ENCODE measurements at places on chromosomes 3 and 15.
A peak's percentile ranks its signal among the peaks of the same experiment; 100 is the strongest.

DNA sequence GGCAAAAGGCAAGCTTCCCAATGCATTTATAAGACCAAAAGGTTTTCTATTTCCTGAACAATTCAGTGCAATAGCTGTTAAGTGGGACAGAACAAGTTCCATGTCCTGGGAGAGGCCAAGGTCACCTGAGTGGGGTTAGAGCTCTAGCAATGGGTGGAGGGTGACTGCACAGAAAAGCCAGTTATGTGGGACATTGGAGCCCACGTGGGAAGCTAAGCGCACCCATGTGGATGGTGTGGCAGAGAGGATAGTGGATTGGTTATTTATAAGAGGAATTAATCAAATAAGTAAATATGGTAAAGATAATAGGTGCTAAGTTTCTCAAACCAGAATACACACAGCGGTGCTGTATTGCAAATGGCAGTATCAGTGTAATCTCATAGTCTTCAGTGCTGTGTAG lies 6.3 kb downstream of the NSMCE3 start:
- DNase-seq = no peak

- DNase-seq = no peak
Measured at GRCh38 chr3:119245778-119246177, 5.1 kb upstream of the B4GALT4 start.

GRCh38 chr3:195041871-195042742 lies 228.9 kb downstream of the XXYLT1 start:
- DNase-seq = no peak

DNA sequence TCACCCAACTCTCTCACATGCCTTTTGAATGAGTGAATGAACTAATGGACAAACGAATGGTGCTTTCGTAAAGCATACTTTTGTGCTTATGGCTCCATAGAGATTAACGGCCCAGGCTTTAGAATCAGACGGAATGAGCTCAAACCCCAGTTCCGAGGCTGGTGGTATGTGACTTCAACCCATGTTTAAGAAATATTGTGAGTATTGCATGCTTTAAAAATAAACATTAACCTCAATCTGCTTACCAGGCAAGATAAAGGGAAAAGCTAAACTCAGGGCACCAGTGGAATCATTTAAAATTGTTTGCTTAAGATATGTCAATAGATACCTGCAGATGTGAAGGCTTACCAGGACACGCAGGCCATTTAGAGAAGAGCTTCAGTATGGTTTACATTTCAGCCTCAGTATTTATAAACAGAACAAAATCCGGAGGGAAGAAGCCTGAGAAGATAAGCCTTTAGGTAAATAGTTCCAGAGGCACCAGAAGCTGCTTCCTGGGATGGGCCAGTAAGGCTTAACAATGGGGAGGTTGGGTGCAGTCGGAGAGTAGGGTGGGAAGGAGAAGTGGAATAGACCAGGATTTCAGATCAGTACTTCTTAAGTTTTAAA lies 186.4 kb downstream of the ADAMTS9 start:
- DNase-seq = no peak

GRCh38 chr15:81183439-81183775 lies 13.3 kb upstream of the IL16 start:
- peak; percentile 69 for DNase-seq

DNA sequence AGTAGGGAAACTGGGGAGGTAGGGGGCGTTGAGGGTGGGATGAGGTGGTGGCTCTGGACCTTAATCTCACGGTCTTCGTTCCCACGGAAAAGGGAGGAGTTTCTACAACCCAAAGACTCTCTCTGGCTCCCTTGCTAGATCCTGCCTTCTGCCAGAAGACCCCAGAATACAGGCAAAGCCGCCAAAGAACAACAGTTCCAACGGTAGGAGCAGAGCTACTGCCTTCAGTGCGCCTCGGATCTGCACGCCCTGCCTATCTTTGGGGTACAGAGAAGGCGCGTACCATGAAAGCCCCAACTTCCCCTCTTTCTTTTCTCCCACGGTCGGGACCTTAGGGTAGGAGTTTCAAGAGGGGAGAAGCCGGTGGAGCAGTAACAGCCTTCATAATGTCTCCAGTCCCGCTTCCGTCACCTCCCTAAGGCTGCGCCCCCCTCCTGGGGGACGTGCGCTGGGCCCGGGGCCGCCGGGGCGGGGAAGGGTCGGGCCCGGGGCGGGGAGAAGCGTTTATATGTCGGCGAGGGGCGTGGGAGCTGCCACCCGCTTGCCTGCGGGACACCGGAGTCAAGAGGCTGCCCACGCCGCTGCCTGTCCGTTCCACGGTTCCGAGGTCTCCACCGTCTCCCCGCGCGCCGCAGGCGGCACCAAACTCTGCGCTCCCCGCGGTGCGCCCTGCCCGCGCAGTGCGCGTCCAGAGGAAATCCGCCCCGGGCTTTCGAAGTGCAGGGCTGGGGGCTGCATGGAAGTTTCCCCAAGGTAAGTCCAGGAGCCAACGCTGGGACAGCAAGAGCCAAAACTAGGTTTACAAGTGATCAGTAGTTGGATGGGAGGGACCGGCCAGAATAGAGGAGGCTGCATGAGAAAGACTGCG lies at the start of gene COL6A6:
COL6A6 (plus strand) TSS at position 533 of the 868 bp plus-strand sequence. CDS start 43,188 bp downstream, outside the sequence.
- DNase-seq = no peak

DNA sequence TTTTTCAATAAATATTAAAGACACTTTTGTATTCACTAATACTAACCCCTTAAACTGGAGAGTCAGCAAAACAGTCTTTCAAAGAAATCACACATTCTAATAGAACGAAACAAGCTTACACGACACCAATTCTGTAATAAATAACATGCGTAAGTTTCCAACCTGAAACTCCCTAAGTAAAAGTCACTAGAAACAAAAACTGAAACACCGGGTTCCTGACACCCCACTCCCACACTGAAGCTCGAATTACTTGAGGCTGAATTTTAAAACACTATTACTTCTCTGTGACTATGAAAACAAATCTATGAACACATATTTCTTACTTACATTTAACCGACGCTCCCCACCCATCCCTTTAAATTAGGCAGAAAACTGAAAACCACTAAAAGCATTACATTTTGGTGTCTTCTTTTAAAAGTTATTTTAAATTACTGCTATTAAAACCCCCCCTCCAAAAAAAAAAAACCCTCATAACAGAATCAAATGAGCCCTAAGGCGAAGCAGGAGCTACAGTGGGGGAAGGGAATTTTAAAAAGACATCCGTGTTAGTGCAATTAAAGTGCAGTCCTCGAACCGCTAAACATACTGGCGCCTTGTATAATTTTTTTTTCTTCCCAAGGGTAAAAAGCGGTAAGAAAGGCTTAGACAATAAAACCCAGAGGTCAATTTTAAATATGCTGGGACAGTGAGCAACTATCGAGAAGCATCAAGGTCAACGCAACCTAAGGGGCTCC lies 878 bp downstream of the SPPL2A start:
- peak; percentile 34 for DNase-seq

DNA sequence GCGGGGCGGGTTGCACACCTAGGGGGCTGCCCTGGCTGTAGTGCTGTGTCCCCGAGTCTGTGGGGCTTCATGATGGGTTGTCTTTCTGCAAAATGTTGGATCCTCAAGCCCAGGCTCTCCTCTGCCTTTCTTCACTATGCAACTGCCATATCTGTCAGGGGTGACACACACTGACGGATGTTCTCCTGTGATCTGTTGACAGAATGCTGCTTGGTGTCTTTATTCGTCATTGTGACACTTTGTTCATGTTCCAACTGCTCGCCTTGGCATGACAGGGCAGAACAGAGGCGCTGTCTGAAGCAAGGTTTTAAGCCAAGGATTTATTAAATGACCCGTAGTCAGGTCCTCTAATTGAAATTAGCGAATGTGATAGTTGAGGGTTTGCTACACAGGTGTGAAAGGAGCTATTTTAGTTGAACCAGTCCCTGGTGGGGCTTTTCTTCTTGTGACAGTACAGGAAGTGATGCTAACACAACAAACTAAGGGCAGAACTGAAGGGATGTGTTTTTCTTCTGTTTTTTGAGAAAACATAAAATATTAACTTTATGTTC lies 173.4 kb downstream of the MCTP2 start:
- DNase-seq = no peak

DNA sequence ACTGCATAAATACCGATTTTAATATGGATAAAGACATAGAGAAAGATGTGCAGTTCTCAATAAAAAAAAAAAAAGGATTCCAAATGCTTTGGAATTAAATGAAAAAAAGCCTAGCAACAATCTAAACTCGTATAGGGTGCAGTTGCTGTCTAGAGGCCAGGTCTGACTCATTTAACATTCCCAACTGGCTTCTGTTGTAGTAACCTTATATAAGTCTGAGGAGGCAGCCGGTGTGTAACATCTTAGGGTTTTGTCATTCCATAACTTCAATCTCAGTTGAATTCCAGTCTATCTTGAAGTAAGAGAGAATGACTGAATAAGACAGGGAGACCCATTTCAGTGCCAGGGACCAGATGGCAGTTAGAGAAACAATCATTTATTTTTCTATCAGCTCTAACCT lies 6.5 kb downstream of the PDCD10 start:
- no peak for DNase-seq

GRCh38 chr15:74504418-74504817 lies 36.6 kb upstream of the ARID3B start:
- no peak for DNase-seq

- no peak for DNase-seq
Measured at GRCh38 chr3:7744850-7745249, 756.8 kb upstream of the LMCD1 start.

GRCh38 chr15:75696854-75697259 lies 15.8 kb downstream of the CSPG4 start:
- DNase-seq = no peak

DNA sequence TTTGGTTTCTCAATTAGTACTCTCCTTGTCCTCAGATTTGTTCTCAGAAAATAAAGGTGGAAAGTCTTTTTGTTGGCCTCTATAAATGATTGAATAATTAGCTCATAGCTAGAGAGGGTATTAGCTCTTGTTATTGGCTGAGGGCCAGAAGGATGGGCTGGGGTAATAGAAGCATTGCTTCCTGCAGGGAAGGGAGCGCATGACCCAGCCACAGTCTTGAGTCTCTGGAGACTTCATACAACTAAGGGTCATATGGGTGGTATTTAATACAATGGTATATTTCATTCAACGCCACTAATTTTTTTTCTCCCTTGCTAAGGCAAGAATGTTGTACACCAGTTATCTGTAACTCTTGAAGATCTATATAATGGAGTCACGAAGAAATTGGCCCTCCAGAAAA lies 8.4 kb downstream of the DNAJA4 start:
- DNase-seq = no peak

DNA sequence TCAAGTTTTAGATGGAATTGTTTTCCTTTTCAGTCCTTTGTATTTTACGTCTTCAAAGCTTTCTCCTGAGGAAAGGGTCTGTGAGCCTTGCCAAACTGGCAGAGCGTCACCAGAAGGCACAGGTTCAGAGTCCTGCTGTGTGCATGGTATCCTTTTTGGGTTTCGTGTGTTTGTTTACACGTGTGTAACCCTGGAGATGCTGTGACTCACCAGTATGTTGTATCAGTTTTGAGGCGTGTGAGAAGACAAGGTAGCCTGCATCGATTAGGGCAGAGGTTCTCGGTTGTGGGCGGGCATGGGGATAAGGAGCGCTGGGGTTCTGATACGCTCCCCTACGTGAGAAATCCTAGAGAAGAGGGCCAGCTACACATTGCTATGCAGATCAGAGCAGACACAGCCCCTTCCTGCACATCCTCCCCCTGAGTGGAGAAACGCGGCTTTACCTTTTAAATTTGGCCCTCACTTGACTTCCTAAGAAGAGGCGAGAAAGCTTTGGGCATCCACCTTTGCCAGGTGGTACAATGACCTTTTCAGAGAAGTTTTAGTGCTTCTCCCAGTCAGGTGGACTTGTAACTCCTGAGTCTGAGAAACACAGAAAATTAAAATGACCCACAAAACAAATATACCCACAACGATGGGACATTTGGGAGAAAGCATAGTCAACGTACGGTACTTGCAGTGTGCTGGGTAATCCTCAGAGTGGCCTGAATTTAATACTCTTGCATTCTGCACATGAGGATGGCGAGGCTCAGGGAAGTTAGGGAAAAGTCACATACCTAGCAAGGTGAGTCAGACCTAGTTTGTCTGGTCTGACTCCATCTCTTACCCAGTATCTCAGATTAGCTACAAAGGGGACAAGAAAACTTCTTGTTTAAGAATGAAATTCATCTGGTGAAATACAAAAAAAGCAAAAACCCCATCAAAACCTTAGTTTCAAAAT lies 38.1 kb downstream of the TRAK1 start:
- no peak for DNase-seq

- no peak for DNase-seq
Measured at GRCh38 chr3:4467522-4467867, 426 bp upstream of the SUMF1 start.

- DNase-seq = no peak
Measured at GRCh38 chr3:28502397-28502937, 153.8 kb upstream of the AZI2 start.

GRCh38 chr3:49793486-49794085 lies 6.1 kb downstream of the CDHR4 start:
- no peak for DNase-seq

DNA sequence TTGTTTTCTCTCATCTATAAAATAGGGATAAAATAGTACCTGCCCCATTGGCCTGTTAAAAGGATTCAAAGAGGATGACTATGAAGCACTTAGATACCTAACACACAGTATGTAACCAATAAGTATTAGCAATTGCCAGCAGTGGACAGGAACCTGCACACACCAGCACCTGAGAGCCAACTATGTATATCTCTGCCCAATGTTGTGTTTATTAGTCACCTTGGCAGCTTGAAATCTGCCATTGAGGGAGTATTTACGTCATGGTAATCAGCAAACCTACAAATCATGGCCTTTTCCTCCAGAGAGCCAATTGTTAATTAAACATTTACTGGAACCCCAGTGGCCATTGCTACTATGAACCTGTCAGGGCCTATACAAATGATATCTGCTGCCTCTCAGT lies 13.8 kb downstream of the LARS2 start:
- no peak for DNase-seq

- DNase-seq = no peak
Measured at GRCh38 chr3:139737682-139738361, 60.0 kb upstream of the NMNAT3 start.

GRCh38 chr3:153172796-153173757 lies 11.1 kb downstream of the RAP2B start:
- DNase-seq = no peak

- DNase-seq = no peak
Measured at GRCh38 chr15:64987136-64987535, 2.6 kb downstream of the SPG21 start.

- DNase-seq = no peak
Measured at GRCh38 chr15:34927726-34928125, 41.8 kb downstream of the AQR start.

- DNase-seq = no peak
Measured at GRCh38 chr3:10329495-10330015, 8.6 kb upstream of the SEC13 start.

GRCh38 chr3:157639756-157640426 lies 136.7 kb upstream of the VEPH1 start:
- no peak for DNase-seq

DNA sequence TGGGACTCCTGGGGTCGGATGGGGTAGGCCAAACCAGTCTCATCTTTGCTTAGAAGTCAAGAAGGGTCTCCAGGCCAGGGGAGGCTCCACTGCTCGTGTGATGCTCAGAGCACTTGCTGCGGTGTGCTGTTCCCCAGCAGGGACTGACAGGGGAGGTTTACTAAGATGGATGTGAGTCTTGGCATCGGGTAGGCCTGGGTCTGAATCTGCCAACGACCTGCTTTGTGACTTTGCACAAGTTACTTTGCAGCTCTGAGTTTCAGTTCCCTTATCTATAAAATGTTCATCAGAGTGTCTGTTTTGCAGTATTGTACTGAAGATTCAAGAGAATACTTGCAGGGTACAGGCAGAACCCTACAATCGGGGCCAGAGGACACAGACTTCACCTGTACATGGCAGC lies 17.3 kb upstream of the CDCP1 start:
- DNase-seq = peak; percentile 34

Data from inflammatory macrophage (primary cell).